ENCODE measurements at places on chromosomes 2 and 18.

GRCh38 chr2:176105730-176106580 lies 1.1 kb upstream of the HOXD11 start:
- DNase-seq: no peak

DNA sequence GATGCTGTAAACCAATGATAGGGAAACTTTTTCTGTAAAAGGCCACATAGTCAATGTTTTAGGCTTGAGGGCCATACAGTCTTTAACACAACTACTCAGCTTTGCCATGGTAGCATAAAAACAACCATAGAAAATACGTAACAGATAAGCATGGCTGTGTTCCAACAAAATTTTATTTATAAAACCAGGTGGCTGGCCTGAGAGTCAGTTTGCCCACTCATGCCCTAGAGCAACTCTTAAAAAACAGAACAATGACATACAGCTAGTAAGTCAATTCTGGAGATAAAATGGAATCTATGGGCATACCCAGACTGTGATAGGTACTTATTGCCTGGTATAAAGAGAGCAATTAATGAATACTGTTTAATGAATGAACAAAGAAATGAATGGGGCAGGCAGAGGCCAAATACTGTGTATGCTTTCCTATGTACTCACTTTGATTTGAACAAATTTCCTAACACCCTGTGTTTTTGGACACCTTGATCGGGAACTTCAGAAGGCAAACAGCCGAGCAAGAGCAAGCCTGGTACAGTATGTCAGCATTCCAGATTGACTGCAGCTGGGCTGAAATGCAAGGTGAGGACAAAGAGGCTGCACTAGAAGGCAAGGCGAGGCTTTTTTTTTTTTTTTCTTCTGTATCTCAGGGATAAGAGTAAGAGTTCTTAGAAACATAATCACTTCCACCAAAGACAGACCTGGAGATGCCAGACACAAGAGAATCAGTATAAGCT lies 315.3 kb downstream of the CLIP4 start:
- no peak for DNase-seq

- DNase-seq: no peak
These were observed 12.6 kb downstream of the NT5DC4 start for GRCh38 chr2:112733456-112733855.

DNA sequence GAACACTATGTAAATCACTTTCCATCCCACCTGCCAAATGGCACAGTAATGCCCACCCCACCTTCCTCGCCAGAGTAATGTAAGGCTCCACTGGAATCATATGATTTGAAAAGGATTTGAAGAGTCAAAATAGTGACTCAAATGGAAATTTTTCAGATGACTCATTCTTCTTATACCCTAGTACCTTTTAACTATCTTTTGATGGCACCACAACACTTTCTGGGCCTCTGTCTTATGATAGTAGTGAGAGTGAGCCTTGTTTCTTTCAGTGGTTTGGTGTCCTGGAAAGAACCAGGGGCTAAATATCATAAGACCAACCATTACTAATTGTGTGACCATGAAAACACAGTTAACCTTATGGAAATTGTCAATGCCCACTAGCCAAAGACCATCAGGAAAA lies 235.4 kb upstream of the SLC14A2 start:
- no peak for DNase-seq

DNA sequence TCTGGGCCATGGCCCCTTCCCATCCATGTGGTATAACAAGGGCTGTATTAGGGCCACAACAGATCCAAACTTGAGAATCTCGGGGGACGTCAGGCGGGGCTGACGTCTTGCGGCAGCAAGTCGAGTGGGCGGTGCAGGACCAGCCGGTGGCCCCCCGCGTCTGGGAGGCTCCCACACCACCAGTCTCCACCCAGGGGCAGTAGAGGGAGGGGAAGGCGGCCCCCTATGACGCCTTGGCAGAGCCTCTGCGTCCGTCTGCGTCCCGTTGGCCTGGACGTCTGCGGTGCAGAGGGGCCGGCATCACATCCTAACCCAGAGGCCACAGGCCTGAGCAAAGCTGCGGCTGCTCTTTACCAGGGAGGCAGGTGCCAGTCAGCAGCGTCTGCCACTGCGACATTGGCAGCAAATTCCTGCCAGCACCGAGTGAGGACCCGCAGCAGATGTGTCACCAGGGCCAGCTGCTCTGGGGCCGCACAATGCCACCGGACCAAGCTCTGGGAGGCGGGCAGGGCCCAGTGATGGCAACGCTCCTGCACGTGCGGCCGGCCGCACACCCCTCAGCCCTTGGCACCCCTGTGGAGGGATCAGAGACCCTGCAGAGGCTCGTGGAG lies 73.8 kb downstream of the KCNG2 start:
- DNase-seq: no peak

DNA sequence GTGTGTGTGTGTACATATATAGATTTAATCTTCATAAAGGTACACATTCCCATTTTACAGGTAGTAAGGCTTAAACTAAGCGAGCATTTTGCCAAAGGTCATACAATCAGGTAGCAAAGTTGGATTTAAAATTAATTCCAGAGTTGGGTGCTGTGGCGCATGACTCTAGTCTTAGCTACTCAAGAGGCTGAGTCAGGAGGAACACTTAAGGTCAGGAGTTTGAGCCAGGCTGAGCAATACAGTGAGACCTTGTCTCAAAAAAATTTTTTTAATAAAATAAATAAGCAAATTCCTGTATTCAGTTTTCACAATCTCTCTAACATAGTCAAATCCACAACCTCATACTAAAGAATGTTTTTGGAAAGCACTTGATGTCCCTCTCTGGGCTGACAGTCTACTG lies 111.5 kb upstream of the LDLRAD4 start:
- DNase-seq: no peak

DNA sequence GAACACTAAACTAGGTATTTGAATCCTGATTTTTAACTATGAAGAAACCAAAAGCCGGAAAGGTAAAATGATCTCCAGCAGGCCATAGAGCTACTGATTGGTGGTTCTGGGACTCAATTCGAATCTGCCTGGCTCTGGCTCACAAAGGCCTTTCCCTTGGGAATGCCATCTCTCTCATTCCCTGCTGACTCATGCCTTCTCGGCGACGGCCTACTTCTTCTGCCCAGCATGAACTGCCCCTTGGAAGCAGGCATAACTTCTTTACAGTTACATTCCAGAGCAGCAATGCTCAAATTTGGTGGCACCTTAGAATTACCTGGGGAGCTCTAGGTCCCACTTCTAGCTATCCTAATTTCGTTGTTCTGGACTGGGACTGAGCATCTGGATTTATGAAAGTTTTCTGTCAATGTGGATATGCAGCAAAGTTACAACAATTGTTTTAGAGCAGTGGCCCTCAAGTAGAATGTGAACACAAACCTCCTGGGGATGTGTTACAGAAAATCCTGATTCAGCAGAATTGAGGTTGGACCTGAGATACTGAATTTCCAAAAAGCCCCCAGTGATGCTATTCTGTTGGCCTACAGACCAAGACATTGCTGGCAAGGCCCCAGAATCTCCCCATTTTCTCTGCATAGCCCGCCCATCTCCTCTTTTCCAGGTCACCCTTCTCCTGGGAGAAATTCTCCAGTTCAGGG lies 261.1 kb downstream of the CNTNAP5 start:
- DNase-seq: no peak

DNA sequence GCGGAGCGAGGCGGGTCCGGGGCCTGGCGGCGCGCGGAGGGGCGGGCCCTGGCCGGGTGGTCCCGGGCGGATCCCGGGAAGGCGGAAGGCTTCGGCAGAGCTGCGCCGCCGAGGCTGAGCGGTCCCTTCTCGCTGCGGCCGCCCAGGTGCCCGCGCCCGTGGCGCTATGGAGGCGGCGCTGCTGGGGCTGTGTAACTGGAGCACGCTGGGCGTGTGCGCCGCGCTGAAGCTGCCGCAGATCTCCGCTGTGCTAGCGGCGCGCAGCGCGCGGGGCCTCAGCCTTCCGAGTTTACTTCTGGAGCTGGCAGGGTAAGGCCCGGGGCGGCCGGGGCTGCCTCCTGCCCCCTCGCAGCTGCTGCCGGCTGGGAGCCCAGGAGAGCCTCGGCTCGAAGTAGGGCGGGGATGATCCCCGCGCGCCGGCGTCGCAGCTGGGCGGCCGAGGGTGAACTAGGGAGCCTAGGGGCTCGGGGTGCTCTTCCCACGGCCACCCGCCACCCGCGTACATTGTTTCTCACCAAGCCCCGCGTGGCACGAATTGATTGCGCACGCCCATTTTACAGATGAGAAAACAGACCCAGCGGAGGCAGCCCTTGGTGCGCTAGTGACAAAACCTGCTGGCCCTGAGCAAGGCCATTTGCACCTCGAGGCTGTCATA lies at the start of gene SLC66A3:
TSS of gene SLC66A3 (plus strand) at position 87 of the 655 bp plus-strand sequence. CDS start at position 167, 80 bp downstream.
- DNase-seq: no peak

DNA sequence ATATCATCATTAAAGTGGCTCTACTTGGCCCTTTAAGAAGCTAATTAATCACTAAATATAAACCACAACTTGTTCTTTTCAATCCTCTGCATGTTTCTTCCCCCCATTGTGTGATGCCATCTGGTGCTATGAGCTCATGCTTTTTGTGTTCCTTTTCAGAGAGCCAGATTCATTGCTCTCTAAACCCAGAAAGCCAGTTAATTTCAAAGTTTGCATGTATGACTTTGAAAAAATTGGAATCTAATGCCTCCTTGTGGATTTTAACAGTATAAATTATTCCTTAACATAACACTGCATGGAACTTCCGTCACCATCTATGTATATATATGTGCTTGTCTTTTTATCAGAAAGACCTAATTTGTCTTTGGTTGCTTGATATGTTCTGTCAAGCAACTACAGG lies 31.1 kb downstream of the TMEM178A start:
- DNase-seq: no peak

- no peak for DNase-seq
These were observed 34.4 kb downstream of the PCARE start for GRCh38 chr2:29039718-29040480.

GRCh38 chr2:85324639-85325465 lies 2.9 kb downstream of the TGOLN2 start:
- no peak for DNase-seq

DNA sequence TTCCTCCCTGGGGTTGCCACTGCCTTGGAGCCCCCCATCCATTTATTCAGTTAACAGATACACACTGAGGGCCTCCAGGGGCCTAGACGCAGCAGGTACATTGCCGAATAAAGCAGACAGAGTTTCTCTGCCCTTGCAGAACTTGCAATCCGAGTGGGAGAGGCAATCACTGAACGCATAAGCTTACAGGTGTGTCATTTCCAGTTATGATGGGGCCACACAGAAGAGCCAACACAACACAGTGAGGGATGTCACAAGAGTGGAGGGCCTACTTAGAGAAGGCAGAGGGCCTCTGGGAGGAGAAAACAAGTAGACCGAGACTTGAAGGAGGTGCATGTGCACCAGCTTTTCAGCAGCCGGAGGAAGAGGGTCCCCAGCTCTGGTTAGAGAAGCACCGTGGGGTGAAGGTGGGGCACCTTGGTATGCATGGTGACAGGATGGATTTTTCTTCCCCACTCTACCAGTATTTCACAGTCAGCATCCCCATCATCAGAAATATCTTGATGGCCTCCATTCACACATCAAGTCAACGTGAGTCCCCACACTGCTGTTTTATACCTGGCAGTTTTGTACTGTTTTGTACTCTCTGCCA lies 150.9 kb downstream of the SMAD7 start:
- DNase-seq: no peak

DNA sequence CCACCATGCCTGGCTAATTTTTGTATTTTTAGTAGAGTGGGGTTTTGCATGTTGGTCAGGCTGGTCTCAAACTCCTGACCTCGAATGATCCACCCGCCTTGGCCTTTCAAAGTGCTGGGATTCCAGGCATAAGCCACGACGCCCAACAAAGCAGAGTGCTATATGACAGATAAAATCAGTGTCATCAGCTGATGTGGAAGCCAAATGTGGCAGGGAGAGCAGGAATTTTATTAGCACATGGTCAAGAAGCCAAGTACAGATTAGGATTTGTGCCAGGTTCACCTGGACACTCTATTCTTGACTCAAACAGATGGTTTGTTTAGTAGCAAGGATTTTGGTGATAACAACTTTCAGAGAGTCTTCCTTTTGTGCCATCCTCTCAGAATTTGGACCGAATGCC lies 62.7 kb downstream of the LCLAT1 start:
- DNase-seq: no peak

- no peak for DNase-seq
These were observed 1043.9 kb downstream of the TMEM182 start for GRCh38 chr2:103805746-103806145.

DNA sequence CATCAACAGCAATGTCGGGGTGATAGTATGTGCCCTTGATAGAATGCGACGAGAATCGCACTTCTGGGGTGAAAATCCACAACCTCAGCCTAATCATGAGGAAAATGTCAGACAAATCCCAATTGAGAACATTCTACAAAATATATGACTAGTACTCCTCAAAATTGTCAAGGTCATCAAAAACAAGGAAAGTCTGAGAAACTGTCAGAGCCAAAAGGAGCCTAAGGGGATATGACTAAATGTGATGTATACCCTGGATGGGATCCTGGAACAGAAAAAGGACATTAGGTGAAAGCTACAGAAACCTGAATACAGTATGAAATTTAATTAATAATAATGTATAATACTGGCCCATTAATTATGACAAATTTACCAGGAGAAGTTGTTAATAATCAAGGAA lies 7.6 kb upstream of the CACNB4 start:
- no peak for DNase-seq

- DNase-seq: no peak
These were observed 176.7 kb downstream of the MYO1B start for GRCh38 chr2:191421950-191422349.

DNA sequence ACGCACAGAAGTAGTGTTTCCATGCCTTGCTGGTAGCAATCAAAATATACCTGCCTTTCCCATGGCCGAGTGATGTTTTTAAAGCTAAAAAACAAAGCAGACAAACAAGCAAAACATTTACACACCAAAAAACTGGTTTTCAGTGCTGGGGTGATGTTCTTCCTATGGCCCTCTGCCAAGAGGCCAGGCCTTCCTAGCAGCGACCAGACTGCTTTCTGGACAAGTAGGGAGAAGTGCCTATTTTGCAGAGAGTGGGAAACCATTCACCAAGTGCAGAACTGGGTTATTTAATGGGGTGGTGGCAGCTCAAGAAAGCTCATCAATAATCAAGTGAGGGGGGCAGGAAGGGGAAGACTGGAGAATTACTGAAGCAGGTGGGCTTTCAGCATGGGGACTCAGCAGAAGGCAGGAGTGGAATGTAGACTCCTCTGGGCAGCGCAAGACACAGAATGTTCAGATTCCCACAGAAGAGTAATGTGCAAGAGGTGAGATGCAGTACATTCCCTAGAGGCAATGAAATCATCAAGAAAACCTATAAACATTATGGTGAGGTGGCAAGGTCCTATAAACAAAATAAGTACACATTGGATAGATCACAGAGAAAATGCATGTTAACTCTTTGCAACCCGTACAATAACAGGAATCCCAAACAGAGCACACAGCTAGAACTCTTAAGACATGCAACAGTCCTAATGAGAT lies 44.0 kb downstream of the CPO start:
- DNase-seq: no peak

- no peak for DNase-seq
These were observed 428.7 kb upstream of the TRIB2 start for GRCh38 chr2:12288048-12288447.

GRCh38 chr2:145692971-145693478 lies 1173.1 kb upstream of the ZEB2 start:
- no peak for DNase-seq

- no peak for DNase-seq
These were observed 612.2 kb upstream of the VRK2 start for GRCh38 chr2:57434441-57434840.
